CD4-positive, alpha-beta T cell treated with Interleukin-2 at 100 ng/mL for 4 hours (primary cell): ENCODE measurements at places on chromosomes 2 and 18.

GRCh38 chr2:192814376-192814775 is 619.6 kb upstream of the TMEFF2 start:
- no peak for DNase-seq

GRCh38 chr18:79784965-79785770 is 12.6 kb upstream of the KCNG2 start:
- no peak for DNase-seq

DNA sequence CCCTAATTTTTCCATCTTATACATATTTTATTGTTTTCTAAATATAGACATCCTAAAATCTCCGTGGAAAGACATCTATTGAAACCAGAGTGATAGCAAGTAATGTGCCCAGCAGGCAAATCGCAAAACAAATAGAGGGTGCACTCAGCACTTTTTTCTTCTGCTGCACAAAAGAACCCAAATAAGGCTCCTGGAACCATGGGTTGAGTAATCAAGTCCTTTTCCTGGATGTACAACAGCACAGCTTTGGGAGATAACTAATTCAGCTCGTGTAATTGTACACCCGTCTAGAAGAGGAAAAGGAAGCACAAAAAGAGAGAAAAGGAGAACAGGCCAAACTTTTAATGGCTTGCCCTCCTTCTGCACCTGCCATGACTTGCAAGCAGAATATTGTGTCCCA is 126.9 kb upstream of the TLK1 start:
- DNase-seq = no peak

GRCh38 chr2:73926493-73927327 is at the start of gene DGUOK:
Gene DGUOK (plus strand): TSS chr2:73926880. CDS start chr2:73926911, 31 bp downstream.
- peak; percentile 97 for DNase-seq

DNA sequence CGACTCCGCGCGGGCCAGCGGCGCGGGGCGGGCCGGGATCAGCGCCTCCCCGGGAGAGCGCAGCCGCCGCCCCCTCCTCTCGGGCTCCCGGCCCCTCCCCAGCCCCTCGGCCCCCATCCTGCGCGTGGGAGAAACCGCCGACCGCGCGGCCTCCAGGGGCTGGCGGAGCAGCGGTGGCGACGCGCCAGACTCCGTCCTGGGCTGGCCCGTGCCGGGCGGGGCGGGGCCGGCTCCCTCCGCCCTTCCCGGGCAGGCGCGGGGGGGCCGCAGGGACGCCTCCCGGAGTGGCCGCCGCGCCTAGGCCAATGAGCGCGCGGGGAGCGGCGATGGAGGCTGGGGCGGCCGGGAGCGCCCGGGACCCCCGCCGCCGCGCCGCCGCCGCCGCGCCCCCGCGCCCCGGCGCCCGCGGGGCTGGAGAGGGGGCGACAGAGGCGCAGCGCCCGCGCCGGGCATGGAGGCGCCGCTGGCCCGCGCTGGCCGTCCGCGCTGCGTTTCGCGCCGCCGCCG is 49.1 kb downstream of the KCNIP3 start:
- DNase-seq = no peak

DNA sequence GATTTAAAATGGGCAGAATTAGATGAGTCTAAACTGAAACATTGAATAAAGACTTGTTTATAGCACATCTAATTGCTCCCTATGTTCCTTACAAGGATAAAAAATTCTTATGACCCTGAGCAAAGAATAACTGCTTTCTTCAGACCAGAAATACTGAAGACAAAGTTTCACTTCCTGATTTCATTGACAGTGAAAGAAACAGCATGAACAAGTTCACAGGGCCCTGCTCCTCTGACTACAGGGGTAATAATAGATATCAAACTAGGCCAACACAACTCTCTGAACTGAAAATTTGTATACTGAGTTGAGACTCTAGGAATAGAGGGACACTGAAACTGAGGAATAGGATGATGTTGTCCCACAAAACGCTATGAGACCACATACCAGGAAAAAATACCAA is 1383.3 kb upstream of the CDH2 start:
- no peak for DNase-seq

- peak; percentile 46 for DNase-seq
Observed at GRCh38 chr18:51153659-51154371, 43.7 kb downstream of the MEX3C start.

DNA sequence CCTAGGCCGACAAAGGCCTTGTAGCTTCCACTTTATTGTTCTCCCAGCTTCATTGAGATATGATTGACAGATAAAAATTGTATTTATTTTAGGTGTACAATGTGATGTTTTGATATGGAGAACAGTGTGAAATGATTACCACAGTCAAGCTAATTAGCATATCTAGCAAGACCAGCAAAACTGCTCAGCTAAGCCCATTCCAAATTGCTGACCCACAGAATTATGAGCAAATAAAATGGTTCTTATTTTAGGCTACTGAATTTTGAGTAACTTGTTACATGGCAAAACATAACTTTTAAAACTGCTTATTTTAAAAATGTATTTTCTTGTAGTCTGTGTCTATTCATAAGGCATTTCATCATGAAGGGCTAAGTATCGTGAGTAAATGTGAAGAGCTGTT is 8.6 kb upstream of the SELENOI start:
- DNase-seq = no peak
